ENCODE measurements at places on chromosomes 3 and 15. TPM values are rescaled to one million over a fixed set of nuclear protein-coding genes. Genes with fewer than 3 reads are reported as not detected.

GRCh38 chr3:188627652-188628051 is 473.7 kb downstream of the LPP start:
- no peak for DNase-seq

- no peak for DNase-seq
Observed at GRCh38 chr3:12165909-12166308, 7.2 kb upstream of the TIMP4 start.

DNA sequence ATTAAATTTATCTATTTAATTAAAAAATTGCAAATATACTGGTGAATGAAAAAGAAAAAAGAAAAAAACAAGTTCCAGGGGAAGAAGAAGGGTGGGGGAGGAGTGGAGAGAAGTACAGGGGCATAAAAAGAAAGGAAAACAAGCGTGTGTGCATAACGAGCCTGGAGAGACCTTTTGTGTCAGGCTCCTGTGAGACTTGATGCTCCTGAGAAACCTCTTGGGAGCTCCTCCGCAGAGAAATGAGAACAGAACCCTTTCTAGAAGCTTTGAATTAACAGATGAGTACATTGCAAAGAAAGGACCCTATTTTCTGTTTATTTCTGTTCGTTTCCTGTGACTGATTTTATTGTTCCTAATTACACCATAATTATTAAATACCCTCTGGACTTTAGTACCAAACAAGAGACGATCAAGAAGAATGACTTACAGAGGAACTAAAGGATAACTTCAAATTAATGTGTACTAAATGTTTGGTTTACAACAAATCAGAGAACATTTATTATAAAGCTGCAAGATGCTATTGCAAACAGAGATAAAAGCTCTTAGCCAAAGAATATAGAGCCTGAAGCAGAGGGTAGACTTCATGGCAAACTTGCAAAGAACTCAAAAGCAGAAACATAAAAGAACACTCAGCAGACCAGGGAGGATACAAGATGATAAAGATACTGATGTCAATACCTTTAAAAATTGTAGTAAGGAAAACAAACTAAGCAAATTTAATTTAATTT is 74.7 kb downstream of the DPPA2 start:
- no peak for DNase-seq

- no peak for DNase-seq
Observed at GRCh38 chr3:175648899-175649298, 789.8 kb downstream of the NAALADL2 start.

DNA sequence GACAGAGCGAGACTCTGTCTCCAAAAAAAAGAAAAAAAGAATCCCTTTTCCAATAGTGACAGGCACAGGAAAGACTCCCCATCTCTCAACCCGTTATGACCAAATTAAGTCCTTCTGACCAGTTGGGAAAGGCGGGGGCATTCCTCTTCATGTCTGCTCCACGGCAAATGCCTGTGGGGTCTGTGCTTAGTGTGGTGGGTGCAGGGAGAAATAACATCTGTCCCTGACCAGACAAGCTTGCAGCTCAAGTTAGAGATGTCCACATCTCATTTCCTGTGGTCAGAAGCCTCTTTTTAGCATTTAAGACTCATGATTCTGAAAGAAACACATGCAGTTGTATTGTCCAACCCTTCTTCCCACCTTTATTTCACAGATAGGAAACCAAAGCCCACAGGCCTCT is 16.2 kb downstream of the PLA1A start:
- no peak for DNase-seq

DNA sequence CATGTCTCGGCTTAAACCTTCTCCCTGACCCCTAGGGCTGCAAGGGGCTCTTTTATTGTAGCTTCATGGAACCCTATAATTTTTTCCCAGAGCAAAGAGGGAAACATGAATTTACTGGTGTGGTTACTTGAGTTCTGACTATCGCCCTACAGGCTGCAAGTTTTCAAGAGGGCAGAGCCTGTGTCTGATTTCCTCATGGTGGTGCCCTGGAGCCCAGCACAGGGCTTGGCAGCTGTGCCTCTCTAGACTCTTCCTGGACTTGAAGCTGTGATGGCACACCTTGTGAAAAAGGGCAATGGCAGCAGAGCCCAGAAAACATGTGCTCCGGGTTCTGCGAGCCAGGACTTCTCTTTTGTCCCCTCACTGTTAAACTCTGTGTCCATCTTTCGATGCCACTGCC is 34.2 kb upstream of the TF start:
- DNase-seq = no peak

- no peak for DNase-seq
Observed at GRCh38 chr15:43723151-43723550, 23.1 kb upstream of the PDIA3 start.

- no peak for DNase-seq
Observed at GRCh38 chr15:89749054-89749453, 2.0 kb downstream of the MESP1 start.

GRCh38 chr3:183896184-183896583 is 11.5 kb upstream of the PARL start:
- DNase-seq = no peak

DNA sequence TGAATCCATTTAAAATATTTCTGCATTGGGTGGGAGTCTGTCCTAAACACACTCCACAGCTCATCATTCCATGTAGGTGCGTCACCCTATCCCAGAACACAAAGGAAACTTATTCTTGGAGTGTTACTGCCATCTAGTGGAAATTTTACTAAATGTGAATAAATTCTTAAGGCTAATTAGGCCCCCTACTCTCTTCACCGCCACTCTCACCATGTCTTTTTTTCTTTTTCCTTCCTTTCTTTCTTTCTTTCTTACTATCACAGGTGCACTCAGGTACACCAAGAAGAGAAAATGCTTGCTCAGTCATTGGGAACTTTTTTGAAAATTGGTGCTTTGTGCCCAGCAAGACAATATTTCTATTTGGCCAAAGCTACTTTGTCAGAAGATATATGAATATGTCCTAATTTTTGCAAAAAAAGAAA is 26.4 kb upstream of the ATP8B4 start:
- DNase-seq = no peak

- no peak for DNase-seq
Observed at GRCh38 chr3:145422556-145422955, 738.4 kb downstream of the PLOD2 start.

BFSP2 gene
- total RNA-seq = not detected

TTLL13 gene
- total RNA-seq = not detected

PIGZ gene
- total RNA-seq = 4.7 TPM

DZIP1L gene
- 5.8 TPM for total RNA-seq

SRGAP3 gene
- 2.5 TPM for total RNA-seq

ZNF502 gene
- total RNA-seq = 4.4 TPM

C2CD4B gene
- 3.1 TPM for total RNA-seq

IQCF5 gene
- total RNA-seq = not detected

ISLR2 gene
- 1.9 TPM for total RNA-seq

SPESP1 gene
- 9.2 TPM for total RNA-seq

ROPN1 gene
- not detected for total RNA-seq

Measured in left cardiac atrium (tissue), 4 donors.